ENCODE measurements at places on chromosomes 2 and 18.

- no peak for DNase-seq
Measured at GRCh38 chr2:205056151-205056561, 510.9 kb downstream of the PARD3B start.

- DNase-seq, result peak; percentile 29
Measured at GRCh38 chr2:171225302-171225980, 64.7 kb upstream of the TLK1 start.

- no peak for DNase-seq
Measured at GRCh38 chr18:13494871-13495445, 231.4 kb downstream of the FAM210A start.

GRCh38 chr2:168155046-168155445 lies 92.3 kb downstream of the STK39 start:
- no peak for DNase-seq

DNA sequence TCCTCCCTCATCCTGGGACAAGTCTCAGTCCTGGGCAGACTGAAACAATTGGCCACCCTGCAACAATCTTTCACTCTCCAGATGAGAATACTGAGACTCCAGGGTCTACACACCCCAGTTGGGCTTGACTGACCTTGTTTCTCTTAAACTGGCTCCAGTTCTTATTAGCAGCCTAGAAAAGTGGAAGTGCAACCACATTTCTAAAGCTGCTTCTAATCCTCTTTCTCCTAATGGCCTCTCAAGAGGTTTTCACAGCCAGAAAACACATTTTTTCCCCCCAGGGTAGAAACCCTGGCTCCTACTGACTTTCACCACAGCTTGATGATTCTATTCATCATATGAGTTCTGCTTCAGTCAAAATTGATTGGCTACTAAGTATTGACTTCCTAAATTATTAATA lies 45.8 kb downstream of the SLC4A5 start:
- DNase-seq, result no peak

DNA sequence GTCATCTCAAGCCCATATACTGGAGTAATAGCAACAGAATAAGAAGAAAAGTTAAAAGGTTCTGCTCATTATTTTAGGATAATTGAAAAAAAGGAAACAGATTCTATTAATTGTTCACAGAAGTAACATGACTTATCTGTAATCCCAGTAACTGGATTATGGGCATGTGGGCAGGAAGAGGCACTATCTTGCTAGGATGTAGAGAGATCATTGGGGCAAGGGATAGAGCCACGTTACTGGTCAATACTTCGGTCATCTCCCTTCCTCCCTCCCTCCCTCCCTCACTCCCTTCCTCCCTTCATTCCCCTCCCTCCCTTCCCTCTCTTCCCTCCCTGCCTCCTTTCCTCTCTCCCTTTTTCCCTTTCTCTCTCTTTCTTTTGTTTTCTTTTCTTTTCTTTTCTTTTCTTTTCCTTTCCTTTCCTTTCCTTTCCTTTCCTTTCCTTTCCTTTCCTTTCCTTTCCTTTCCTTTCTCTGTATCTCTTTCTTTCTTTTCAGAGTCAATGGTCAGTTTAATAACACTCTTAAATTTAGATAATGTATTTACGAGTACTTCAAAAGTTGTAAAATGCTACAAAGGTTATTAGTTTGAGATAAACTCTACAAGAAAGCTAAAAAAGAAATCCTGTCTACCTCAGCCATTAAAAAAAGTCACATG lies 82.8 kb downstream of the FHOD3 start:
- no peak for DNase-seq

- DNase-seq, result no peak
Measured at GRCh38 chr18:69954719-69955480, 7.2 kb upstream of the CD226 start.
